Left ventricle myocardium inferior (tissue), 1 donor: ENCODE measurements at places on chromosomes 2 and 18. TPM values are rescaled to one million over a fixed set of nuclear protein-coding genes. Genes with fewer than 3 reads are reported as not detected.

The SMYD1 gene
- total RNA-seq: 389 TPM

The RNF103 gene
- total RNA-seq: 40.1 TPM

The GLB1L gene
- total RNA-seq: 1.7 TPM

The WDPCP gene
- 18.8 TPM for total RNA-seq

The CCDC102B gene
- 6.1 TPM for total RNA-seq

The CIDEA gene
- total RNA-seq: 0.33 TPM

The GPBAR1 gene
- 1.5 TPM for total RNA-seq

The TM4SF20 gene
- total RNA-seq: not detected

The DNAJB2 gene
- total RNA-seq: 77.5 TPM

The SOX11 gene
- 0.93 TPM for total RNA-seq

The SIX3 gene
- not detected for total RNA-seq

The RESP18 gene
- total RNA-seq: not detected

The EVX2 gene
- not detected for total RNA-seq

The CCDC142 gene
- total RNA-seq: 5.6 TPM

The PROC gene
- total RNA-seq: not detected

The POTEC gene
- not detected for total RNA-seq

The GALNT3 gene
- total RNA-seq: 0.08 TPM

The RAB27B gene
- total RNA-seq: 0.16 TPM

The HRH4 gene
- total RNA-seq: 0.33 TPM

The STAM2 gene
- 27.8 TPM for total RNA-seq

The KDSR gene
- total RNA-seq: 31.3 TPM

The LIMS2 gene
- 173 TPM for total RNA-seq
